ENCODE measurements at places on chromosomes 7 and 10.

- no peak for DNase-seq
Observed at GRCh38 chr7:77413128-77413527, 3.0 kb downstream of the GSAP start.

DNA sequence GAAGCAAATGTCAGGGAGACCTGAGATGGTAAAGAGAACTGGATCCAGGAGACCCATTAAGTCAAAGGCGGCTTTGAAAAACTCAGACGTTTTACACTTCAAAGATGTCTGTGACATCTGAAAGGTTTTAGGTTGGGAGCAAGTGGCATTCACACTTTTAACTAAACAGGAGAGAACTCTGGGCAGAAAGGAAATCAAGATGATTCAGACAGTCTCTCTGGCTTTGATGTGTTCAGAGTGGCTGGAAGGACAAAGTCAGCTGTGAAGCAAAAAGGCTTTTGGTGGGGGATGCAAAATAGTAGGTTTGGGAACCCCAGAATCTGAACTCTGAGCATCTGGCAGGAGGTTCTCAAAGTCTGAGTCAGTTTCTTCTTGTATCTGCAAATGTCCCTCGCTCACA lies 66.6 kb downstream of the PRKCQ start:
- no peak for DNase-seq

GRCh38 chr7:13197501-13197900 lies 510.1 kb downstream of the ARL4A start:
- DNase-seq = no peak

DNA sequence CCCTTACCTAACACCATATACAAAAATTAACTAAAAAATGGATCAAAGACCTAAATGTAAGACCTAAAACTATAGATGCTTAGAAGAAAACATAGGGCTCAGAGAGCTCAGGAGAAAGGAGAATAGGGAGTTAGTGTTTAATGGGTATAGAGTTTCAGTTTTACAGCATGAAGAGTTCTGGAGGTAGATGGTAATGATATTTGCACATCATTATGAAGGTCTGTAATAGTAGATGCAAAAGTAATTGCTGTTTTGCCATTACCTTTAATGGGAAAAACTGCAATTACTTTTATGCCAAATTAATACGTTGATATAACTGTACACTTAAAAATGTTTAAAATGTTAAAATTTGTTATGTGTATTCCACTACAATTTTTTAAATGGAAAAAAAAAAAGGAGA lies 39.2 kb upstream of the NANOS1 start:
- DNase-seq = no peak

- no peak for DNase-seq
Observed at GRCh38 chr7:35593899-35594298, 101.0 kb downstream of the HERPUD2 start.

GRCh38 chr7:125847055-125847454 lies 917.4 kb upstream of the POT1 start:
- DNase-seq = no peak

Measured in foreskin melanocyte (primary cell).